ENCODE measurements at places on chromosomes 5 and 9. TPM values are rescaled to one million over a fixed set of nuclear protein-coding genes. Genes with fewer than 3 reads are reported as not detected.

The ZNF454 gene
- total RNA-seq: 3.1 TPM

The CTNNAL1 gene
- 68.4 TPM for total RNA-seq

The IFNA21 gene
- total RNA-seq: not detected

The PLAC8L1 gene
- total RNA-seq: not detected

The NXNL2 gene
- total RNA-seq: 1.3 TPM

The CARD9 gene
- 1.0 TPM for total RNA-seq
